Liver (tissue), 10 donors: ENCODE measurements at places on chromosomes 12 and 14.

DNA sequence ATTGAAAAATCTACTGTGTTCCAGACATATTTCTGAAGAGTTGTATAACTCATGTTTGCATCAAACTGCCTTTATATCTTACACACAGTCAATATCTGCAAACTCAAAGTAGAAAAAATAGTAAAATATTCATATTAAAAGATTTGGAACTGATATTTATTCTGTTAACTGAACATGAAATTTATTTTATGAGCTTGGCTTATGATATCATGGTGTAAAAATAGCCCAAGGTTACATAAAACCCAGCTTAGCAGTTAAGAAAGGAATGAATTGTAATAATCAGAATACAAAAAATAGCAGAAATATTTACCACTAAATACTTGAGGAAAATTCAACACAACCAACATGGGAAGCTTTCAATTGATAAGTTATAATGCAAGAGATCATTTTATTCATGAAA lies 367.9 kb downstream of the FLRT2 start:
- H3K27ac ChIP-seq, result no peak overlapping the region
- no peak for DNase-seq
- no peaks in the 10 kb centered on the region for H3K36me3 ChIP-seq
- no peaks in the 10 kb centered on the region for H3K4me1 ChIP-seq
- no peak overlapping the region for H3K4me3 ChIP-seq

DNA sequence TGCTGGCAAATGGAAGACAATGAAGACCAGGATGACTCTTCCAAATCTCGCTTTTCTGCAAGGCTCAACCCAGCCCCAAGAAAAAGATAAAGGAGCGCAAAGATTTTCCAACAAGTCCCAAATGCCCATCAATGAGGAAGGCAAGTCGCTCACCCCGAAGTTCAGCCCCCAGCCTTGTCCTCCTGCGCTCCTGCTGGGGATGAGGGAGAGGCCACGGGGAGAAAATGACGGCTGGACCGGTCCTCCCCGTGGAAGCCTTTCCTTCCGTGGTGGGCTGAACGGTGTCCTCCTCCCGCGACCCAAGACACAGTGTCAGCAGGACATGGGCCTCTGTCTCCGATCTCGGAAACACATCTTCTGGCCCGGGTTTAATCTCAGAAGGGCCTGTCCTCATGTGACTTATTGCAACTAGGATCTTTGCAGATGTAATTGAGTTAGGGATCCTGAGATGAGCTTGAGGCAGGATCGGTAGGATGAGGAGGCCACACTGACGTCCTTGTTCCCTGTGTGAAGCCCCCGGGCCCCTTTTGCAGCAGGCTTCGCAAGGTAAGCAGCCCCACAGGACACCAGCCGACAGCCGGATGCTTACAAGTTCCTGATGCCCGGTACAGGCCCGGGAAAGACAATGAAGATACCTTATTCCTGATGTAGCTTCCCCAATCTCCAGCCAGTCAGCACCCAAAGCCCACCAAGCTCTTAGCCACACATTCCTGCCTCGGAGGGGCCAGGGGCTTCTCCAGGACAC lies 64.2 kb downstream of the GALNT9 start:
- H3K27me3 ChIP-seq, result no peaks in the 10 kb centered on the region
- DNase-seq, result no peak
- no peaks in the 10 kb centered on the region for H3K4me1 ChIP-seq
- no peaks in the 10 kb centered on the region for H3K36me3 ChIP-seq

- no peak overlapping the region for H3K27ac ChIP-seq
- no peaks in the 10 kb centered on the region for H3K27me3 ChIP-seq
- no peaks in the 10 kb centered on the region for H3K36me3 ChIP-seq
Observed at GRCh38 chr12:76698316-76698715, 65.6 kb upstream of the ZDHHC17 start.

DNA sequence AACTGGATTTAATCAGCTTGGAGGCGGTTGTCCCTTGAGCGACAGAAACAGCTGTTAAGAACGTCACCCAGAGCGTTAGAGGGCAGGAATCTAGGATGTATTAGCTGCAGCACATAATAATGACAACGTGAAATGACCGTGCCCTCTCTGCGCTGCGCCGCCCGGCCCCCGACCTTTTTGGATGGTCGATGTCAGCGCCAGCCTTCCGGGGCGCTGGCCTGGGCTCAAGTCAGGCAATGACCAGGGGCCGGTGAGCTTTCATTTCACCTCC lies 427 bp upstream of the TMEM120B start:
- no peaks in the 10 kb centered on the region for H3K27me3 ChIP-seq
- peak overlapping the region; percentile 80 for H3K27ac ChIP-seq
- no peaks in the 10 kb centered on the region for H3K36me3 ChIP-seq

GRCh38 chr14:71541271-71541670 lies 391.0 kb upstream of the RGS6 start:
- H3K4me3 ChIP-seq, result no peak overlapping the region
- no peaks in the 10 kb centered on the region for H3K36me3 ChIP-seq

- DNase-seq, result no peak
- H3K27me3 ChIP-seq, result no peaks in the 10 kb centered on the region
- no peaks in the 10 kb centered on the region for H3K4me1 ChIP-seq
- no peaks in the 10 kb centered on the region for H3K36me3 ChIP-seq
- H3K4me3 ChIP-seq, result no peak overlapping the region
Observed at GRCh38 chr14:76727384-76727783, 33.9 kb upstream of the VASH1 start.

DNA sequence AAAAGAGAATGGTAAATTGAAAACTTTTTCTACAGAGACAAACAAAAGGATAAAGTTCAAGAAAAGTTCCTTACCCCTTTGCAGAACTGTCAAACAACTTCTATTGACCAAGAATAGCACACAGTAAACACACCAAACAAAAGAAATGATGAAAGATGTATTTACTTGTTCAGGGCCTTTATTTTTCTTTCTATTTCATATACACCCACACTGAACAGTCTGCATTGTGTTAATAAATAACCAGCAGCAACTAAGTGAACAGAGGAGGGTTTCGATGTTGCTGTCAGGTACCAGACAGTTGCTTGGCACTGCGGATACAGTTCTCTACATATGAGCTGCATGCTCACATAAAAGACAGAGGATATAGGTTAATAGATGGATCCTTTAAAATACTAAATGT lies 122.1 kb downstream of the SOX5 start:
- DNase-seq, result no peak
- H3K4me3 ChIP-seq, result no peak overlapping the region
- peaks cover 11% of the 10 kb centered on the region for H3K36me3 ChIP-seq
- H3K27ac ChIP-seq, result no peak overlapping the region
- H3K27me3 ChIP-seq, result no peaks in the 10 kb centered on the region

DNA sequence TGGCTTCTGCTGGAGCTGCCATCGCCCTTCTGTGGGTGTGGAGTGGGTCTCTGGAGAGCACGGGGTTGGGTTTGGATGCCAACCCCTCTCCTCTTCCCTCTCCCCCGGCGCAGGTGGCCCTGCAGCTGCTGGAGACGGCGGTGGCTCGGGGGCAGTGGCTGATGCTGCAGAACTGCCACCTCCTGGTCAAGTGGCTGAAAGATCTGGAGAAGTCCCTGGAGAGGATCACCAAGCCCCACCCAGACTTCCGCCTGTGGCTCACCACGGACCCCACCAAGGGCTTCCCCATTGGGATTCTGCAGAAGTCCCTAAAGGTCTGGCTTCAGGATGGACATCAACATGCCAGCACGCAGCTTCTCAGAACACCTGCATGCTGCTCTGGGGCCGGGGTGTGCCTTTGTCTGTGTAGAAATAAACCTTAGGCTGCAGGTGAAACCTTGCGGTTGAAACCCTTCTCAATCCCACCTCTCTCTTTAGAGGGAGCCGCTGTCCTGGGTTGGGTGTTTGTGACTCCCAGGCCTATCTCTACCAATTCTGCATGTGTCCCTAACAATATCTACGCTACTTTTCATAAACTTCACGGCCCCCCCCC lies 44.3 kb downstream of the CCDC92 start:
- no peaks in the 10 kb centered on the region for H3K4me1 ChIP-seq
- H3K27ac ChIP-seq, result no peak overlapping the region
- H3K36me3 ChIP-seq, result no peaks in the 10 kb centered on the region
- DNase-seq, result no peak

- no peaks in the 10 kb centered on the region for H3K27me3 ChIP-seq
- H3K4me3 ChIP-seq, result no peak overlapping the region
- no peak overlapping the region for H3K27ac ChIP-seq
- H3K4me1 ChIP-seq, result no peaks in the 10 kb centered on the region
- no peak for DNase-seq
- H3K36me3 ChIP-seq, result peaks cover 92% of the 10 kb centered on the region
Observed at GRCh38 chr14:102011631-102012030, 47.3 kb downstream of the DYNC1H1 start.

DNA sequence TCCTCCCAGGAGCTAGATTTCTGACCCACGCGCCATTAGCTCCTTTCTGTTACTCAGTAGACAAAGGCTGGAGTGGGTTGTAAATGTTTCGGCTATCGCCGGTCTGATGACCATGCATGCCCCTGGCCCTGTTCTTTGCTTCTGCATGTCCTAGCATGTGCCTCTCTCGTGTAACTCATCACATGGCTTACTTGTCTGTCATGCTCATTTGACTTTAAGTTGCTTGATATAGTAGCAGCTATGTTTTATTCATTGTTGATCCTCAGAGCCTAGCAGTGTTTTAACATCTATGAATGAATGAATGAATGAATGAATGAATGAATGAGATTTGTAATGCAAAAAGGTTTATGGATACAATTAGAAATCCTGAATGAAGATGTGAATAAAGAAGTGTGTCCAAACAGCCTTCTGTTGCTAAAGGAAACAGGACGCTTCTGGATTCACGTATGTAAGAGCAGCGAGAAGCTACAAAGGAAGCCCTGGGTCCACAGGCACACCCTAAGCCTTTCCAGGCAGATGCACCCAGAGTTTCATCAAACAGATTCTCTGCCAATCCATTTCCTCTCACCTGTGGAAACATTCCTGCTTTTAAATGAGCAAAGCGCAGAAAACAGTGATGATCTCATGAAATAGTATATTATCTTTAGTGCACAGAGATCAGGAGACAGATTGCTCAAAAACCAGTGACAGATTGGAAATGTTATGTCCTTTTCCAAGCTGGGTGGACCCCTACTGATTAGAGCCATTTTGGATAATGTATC lies 3.4 kb downstream of the GSG1 start:
- peak overlapping the region; percentile 74 for H3K27ac ChIP-seq
- H3K27me3 ChIP-seq, result no peaks in the 10 kb centered on the region
- DNase-seq, result no peak
- H3K36me3 ChIP-seq, result no peaks in the 10 kb centered on the region
- no peak overlapping the region for H3K4me3 ChIP-seq

DNA sequence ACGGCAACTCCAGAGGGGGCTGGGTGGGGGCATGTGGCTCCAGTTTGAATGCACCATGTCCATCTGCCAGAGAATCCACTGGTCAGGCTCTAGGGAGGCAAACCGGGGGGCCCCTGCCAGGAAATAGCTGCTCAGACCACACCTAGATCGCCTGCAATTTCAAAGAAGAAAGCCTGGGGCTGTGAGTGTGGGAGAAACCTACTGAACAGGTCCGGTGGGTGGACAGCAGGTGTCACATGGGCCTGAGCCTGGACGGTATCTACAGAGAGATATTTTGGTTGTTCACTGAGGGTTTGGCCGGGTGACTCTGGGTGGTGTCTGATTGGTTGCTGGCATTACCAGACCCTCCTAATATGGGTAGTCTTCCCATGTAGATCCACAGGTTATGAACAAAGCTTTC lies 32.0 kb downstream of the DAO start:
- H3K36me3 ChIP-seq, result no peaks in the 10 kb centered on the region
- H3K27ac ChIP-seq, result no peak overlapping the region
- DNase-seq, result no peak
- H3K27me3 ChIP-seq, result no peaks in the 10 kb centered on the region
- no peak overlapping the region for H3K4me3 ChIP-seq
- H3K4me1 ChIP-seq, result no peaks in the 10 kb centered on the region

GRCh38 chr12:65798918-65799317 lies 25.4 kb upstream of the HMGA2 start:
- no peaks in the 10 kb centered on the region for H3K36me3 ChIP-seq
- DNase-seq, result no peak
- peaks cover 3% of the 10 kb centered on the region for H3K27me3 ChIP-seq
- no peaks in the 10 kb centered on the region for H3K4me1 ChIP-seq

DNA sequence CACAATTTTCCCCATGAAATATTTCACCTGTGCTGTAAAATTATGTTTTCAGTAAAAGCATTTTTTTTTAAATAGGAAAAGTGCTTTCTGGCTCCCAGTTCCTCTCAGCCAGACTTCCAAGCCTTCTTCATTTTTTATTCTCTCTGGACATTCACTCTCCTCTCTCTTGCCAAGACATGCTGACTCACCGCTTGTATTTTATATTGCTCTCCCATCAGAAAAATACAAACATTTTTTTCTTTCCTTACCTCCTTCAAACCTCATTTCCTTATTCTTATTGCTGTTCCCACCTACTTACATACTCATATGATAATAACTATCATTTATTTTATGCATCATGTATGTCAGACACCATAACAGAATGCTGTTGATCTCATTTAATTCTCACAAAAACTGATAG lies 37.7 kb upstream of the ZNF641 start:
- no peaks in the 10 kb centered on the region for H3K36me3 ChIP-seq
- H3K4me1 ChIP-seq, result no peaks in the 10 kb centered on the region
- no peak overlapping the region for H3K4me3 ChIP-seq
- peaks cover 5% of the 10 kb centered on the region for H3K27me3 ChIP-seq

DNA sequence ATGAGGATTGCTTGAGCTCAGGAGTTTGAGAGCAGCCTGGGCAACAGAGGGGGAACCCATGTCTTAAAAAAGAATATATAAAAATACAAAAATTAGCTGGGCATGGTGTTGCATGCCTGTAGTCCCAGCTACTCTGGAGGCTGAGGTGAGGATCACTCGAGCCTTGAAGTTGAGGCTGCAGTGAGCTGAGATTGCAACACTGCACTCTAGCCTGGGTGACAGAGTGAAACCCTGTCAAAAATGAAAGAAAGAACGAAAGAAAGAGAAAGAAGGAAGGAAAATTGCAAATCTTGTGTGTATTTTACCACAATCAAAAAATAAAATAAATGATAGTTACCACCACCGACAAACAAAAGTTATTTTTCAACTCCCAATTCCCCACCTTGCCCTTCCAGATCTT lies 45.3 kb downstream of the SPRING1 start:
- no peak for DNase-seq
- H3K4me1 ChIP-seq, result peaks cover 18% of the 10 kb centered on the region
- H3K27me3 ChIP-seq, result no peaks in the 10 kb centered on the region
- no peak overlapping the region for H3K27ac ChIP-seq

GRCh38 chr12:50980545-50980944 lies 28.2 kb downstream of the HIGD1C start:
- H3K4me1 ChIP-seq, result peaks cover 13% of the 10 kb centered on the region
- no peaks in the 10 kb centered on the region for H3K36me3 ChIP-seq
- peak overlapping the region; percentile 50 for H3K27ac ChIP-seq
- no peaks in the 10 kb centered on the region for H3K27me3 ChIP-seq
- no peak overlapping the region for H3K4me3 ChIP-seq

GRCh38 chr12:77644915-77645605 lies 185.6 kb upstream of the NAV3 start:
- no peaks in the 10 kb centered on the region for H3K27me3 ChIP-seq
- DNase-seq, result no peak
- no peak overlapping the region for H3K4me3 ChIP-seq
- H3K4me1 ChIP-seq, result no peaks in the 10 kb centered on the region

- no peaks in the 10 kb centered on the region for H3K27me3 ChIP-seq
- H3K27ac ChIP-seq, result no peak overlapping the region
- H3K4me3 ChIP-seq, result no peak overlapping the region
- no peaks in the 10 kb centered on the region for H3K36me3 ChIP-seq
Observed at GRCh38 chr14:56900726-56901125, 90.4 kb upstream of the OTX2 start.

- no peaks in the 10 kb centered on the region for H3K36me3 ChIP-seq
- no peak overlapping the region for H3K4me3 ChIP-seq
- no peak overlapping the region for H3K27ac ChIP-seq
- no peak for DNase-seq
- no peaks in the 10 kb centered on the region for H3K27me3 ChIP-seq
Observed at GRCh38 chr12:116859079-116859478, 22.2 kb downstream of the HRK start.
